RPMI7951 (cell line): ENCODE measurements at places on chromosomes 5 and 9.

DNA sequence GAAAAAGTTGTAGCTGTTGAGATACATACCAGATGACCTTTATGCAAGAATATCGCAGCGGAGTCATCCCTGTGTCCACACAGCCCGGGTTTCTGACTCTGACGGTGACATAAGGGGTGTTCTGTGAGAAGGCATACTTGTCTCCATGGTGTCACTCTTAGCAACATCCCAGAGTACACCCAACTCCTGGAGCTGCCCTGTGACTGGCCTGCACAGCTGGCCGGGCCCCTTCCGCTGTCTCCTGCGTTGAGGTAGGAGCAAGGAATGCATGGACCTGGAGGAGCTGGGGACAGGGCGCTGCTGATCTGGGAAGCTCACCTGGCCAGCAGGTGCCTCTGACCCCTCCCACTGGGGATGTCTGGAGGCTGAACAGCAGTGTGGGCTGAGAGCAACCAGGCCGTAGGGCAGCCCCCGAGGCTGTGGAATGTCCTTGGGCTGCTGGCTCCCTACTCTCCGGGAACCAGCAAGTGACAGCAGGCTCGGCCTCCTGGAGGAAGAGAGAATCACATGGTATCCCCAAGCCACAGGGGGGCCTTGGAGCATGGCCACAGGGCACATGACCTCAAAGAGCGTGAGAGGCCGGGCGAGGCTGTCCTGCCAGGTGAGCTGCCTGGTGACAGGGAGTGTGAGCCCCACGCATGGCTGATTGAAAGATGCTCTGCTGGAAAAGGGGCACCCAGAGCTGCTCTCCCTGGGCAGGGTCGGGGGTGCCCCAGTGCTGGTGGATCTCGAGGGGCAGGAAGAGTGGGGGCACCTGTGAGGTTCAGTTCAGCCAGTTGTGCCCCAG, 113.4 kb downstream of the MRPL36 start:
- no peak for DNase-seq

DNA sequence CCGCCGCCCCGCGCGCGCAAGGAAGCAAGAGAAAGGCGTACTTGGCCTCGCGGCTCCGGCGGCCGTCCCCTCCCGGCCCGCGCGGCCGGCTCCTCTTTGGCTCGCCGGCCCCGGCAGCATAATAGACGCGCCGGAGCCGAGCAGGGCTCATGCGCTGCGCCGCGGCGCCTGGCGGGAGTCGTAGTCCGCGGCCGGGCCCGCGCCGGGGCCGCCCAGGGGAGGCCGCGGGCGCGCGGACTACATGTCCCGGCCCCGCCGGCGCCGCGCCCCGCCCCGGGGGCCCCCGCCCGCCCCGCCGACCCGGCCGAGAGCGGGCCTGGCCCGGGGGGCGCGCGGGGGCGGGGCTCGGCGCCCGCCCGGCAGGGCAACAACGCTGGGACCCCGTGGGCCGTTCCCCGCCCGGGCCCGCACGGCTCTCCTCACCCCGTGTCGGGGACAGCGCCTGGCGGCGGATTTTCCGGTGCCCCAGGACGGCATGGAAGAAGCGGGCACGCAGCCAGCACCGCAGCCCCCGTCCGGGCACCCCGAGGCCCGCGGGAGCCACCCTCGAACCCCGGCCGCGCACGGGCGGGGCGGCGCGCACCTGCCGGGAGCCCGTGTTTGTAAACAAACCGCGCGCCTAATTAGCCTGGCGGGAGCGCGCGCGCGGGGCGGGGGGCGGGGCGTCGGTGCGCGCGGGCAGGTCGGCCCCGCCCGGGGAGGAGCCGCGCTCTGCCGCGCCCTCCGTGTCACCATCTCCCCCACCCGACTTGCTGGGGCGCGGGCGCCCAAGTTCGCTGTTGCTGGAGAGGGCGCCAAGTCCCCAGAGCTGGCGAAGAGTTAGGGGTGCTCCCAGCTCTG, at the start of gene BRD3:
BRD3 (minus strand) TSS at position 123 of the 840 bp plus-strand sequence. CDS start 14,549 bp downstream, outside the sequence.
- DNase-seq = peak; percentile 84

GRCh38 chr9:113687680-113688371, 188.3 kb upstream of the ZNF618 start:
- no peak for DNase-seq

DNA sequence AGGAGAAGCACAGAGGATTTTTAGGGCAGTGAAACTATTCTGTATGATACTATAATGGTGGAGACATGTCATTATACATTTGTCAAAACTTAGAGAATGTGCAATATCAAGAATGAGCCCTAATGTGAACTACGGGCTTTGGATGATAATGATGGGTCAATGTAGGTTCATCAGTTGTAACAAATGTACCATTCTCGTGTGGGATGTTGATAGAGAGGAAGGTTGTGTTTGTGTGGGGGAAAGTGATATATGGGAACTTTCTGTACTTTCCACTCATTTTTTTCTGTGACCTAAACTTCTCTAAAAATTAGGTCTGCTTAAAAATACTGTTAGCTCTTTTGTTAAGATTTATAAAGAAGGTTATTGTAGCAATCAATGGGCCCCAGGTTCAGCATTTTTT, 138.9 kb downstream of the SPATA31D1 start:
- DNase-seq = no peak

DNA sequence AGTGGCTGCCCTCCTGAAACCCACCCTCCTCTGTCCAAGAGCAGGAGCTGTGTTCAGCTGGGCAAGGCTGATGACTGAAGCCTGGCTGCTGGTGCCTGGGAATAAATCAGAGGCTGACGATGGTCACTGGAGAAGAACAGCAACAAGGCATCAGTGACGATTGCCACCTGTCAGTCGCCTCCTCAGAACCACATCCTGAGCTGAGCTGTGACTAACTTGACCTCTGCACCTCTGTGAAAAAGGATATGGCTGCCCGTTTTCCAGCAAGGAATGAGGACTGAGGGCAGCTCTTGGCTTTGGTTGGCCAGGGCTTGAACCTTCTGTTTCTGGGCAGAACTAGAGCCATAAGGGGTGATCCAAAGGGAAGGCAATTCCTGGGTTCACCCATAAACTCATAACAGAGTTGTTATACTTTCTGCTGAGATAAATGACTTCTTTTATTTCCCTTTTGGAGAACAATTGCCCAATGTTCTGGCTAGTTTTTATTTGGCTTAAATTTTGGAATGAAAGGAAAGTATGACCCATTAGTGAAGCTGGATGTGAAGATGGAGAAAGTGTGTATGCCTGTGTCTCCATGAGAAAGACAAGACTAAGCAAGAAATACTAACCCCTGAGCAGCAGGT, 40.1 kb downstream of the TRIP13 start:
- DNase-seq = peak; percentile 81

DNA sequence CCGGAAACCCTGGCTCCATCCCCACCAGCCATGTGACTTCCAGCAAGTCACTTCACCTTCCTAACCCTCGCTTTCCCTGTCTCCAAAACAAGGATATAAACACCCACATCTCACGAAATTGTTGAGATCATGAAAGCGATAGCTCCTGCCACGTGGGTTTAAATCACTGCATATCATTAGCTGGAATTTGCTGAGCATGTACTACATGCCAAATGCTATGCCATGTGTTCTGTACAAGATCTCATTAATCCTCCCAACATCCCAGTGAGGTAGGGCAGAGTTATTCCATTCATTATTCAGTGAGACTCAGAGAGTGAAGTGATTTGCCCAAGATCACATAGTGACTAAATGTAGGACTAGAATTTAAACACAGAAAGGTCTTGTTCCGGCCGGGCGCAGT, 29.2 kb upstream of the HRH2 start:
- DNase-seq = no peak
